NCI-H1092 (cell line): ENCODE measurements at places on chromosomes 5 and 9.

DNA sequence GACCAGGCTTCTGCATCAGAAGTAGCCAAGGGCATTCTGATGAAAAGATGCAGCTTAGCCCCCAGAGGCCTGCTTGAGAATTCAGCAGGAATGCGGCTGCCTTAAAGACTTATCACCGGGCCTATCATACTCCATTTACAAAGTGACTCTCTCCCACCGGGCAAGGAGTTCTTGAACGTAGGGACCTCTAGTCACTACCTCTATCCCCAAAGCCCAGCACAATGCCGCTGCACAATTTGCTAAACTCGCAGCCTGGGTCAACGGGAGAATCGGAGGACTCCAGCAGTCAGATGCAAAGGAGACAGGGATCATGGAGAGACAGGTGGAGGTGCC is 661 bp downstream of the PDCL start:
- DNase-seq = no peak

DNA sequence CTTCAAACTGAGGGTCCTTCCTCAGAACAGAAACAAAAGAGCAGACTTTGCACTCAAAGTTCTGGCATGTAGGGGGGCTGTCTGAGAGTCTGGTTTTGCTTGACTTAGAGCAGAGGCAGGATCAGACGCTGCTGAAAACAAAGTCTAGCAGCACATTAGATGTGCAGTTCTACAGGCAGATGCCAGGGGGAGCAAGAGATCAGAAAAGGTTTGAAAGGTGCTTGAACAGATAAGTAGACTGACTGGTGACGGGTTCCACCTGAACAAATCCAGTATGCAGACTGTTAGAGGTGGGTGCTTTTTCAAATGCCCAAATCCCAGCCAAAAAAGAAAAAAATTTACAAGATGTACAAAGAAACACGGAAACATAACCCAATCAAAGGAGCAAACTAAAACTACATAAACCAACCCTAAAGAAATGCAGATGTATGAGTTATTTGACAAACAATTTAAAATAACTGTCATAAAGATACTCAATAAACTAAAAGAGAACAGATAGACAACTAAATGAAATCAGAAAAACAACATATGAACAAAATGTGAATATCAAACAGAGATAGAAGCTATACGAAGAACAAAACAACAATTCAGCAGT is 194.7 kb upstream of the FREM1 start:
- DNase-seq = peak; percentile 10

GRCh38 chr9:133046900-133047295 is 14.9 kb upstream of the CEL start:
- no peak for DNase-seq

DNA sequence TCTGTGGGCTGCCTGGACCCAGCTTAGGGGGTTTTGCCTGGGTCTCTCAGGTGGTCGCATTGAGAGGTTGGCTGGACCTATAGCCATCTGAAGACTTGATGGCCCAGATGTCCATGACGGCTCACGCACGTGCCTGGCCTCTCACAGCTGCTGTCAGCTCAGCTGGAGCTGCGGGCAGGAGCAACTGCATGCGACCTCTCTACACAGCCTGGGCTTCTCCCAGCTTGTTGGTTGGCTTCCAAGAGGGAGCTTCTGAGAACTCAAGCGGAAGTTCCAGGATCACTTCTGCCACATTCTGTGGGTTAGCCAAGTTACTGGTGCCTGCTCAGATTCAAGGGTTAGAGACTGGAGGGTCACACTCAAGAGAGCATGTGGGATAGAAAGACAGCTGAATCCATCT is 99.2 kb downstream of the DAPK1 start:
- DNase-seq = no peak

GRCh38 chr9:114203410-114204140 is 48.2 kb downstream of the COL27A1 start:
- DNase-seq = no peak

DNA sequence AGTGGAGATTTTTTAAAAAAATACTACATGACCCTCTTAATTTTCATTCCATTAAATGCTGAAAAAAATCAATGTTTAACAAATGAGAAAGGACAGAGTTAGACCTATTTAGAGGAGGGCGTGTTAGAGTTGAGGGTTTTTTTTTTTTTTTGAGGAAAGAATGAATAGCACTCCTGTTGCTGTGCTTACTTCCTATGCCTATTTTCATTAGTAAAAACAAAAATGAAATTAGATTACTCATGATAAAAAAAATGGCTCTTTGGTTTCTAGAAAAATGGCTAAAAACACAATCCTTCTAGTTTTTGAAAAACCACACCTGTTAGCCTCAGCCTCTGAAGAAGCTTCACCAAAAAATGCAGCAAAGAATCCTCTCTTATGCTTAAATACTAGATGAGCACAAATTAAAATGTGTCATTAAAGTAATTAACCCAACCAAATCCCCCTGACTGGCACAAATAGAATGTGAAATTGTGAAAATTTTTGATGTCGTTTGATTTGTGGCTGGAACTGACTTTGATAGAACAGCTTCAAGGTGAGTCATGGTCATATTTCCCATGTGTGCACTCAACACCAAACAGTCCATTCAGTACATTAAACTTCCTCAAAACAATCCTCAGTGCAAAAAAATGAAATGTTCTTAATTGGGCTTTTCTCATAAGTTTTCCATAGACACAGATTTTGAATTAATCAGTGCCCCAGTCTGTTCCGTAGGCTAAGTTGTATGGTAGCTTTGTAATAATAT is 98.0 kb downstream of the MACIR start:
- no peak for DNase-seq

DNA sequence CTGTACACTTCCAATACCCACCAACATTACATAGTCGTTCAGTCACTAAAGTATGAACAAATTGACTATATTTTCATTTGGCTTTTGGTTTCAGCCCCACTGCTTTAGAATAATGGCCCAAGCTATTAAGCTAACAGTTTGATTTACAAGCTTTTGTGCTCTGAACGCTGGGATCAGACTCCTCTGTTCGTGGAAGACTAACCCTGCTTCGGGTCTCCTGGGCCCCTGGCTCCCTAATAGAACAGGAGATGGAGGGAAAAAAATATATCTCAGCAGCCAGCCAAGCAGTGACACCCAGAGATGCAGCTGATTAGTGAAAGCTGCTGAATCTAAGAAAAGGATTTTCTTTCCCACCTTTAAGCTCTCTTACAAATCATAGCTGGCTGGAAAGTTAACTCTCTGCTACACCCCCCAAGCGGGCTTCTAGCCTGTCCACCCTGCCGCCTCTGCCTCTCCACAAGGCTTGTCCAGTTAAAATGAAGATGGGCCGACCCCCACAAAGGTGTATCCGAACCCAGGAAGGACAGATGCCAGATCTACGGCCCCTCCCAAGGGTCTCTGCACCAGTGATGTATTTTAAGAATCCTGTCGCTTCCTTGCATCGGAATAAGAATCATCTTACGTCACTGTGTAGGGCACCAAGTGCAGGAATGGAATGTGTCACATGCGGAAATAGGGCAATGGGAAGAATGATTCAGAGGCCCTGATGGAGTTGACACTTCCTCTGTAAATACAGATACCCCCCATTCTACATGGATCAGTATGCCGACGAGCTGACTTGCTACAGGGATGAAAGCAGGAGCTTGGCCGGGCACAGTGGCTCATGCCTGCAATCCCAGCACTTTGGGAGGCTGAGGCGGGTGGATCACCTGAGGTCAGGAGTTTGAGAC is 33.4 kb upstream of the BARHL1 start:
- DNase-seq = no peak

DNA sequence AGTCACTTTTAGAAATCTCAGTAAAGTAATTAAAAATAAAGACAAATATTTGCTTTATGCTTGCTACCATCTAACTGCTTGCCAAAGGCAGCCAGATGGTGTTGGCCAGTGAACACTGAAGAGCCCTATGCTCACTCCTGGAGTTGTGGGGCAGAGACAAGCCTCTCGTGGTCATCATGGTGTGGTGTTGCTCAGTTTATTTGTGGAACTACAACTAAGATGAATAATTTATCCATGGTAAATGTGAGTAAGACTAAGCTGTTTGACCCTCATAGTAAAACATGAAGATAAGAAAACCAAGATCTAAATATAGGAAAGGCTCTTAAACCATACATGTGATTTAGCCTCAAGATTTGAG is 100.7 kb downstream of the PDE8B start:
- DNase-seq = no peak

DNA sequence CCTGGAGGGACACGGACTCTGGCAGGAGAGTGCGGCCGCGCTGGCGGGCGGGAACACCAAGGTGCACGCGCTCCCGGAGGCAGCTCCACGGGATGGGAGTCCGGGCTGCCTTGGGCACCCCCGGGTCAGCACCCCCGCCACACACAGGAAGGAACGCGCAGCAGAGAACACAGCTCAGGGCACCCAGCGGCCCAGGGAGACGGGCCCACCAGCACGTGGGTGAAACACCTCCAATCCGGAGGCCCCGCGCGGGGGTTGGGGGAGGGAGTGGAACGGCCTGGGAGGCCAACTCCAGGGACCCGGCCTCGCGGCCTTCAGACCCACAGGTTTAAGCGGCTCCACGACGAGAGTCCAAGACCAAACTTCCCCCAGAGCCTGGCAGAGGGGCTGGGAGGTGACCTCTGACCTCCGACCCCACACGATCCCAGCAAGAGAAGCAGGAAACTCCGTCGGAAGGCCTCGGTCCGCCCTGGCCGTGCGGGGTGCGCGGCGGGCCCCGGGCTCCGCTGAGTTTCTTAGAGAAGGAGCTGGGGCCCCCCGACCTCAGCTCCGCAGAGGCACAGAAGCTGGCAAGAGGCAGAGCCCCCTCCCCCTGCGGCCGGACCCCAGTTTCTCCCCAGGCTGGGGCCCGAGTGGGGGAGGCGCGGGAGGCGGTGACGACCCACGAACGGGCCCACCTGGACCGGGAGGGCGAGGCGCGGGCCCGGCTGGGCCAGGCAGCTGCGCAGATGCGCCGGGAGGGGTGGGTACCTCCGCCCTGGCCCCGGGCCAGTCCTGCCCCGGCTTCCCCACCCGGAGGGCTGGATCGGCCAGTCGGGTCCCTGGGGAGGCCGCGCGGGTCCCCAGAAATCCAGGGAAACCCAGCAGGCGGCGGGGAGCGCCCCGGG is 851 bp downstream of the NACC2 start:
- no peak for DNase-seq

- DNase-seq = no peak
Observed at GRCh38 chr5:126508962-126509279, 85.7 kb downstream of the GRAMD2B start.

DNA sequence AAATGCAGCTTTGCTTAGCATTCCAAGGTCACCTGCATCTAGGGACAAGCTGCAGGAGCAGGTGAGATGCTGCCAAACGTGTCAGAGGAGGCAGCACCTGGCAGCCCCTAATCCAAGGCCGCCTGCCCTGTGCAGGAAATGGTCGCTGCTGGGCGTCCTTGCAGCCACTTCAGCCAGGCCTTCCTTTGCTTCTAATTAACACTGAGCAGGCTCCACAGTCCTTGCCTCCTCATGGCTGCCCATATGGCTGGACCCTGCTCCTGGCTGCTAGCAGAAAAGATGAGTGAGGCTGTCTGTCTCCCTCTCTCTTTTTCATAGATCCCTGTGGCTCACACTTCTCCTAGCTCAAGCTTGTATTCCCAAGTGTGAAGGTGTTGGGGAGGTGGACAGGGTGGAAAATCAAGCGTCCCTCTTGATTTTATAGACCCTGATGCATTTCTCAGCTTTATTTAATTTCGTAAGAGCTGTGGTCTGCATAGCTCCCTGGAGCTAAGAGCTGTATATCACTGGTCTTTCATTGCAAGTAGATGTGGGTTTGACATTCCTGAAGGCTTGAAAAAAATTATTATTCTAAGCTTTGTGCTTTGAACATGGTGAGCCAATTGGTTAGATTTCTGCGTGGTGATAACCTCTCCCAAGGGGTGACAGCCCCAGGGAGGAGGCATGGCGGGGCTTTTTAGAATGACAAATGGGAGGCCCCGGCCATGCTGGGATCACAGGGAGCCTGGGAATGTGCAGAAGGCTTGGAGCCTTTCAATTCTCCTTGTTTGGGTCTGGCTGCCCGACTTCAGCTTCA is 193.8 kb downstream of the SLIT3 start:
- no peak for DNase-seq
